ENCODE measurements at places on chromosomes 16 and 17.

DNA sequence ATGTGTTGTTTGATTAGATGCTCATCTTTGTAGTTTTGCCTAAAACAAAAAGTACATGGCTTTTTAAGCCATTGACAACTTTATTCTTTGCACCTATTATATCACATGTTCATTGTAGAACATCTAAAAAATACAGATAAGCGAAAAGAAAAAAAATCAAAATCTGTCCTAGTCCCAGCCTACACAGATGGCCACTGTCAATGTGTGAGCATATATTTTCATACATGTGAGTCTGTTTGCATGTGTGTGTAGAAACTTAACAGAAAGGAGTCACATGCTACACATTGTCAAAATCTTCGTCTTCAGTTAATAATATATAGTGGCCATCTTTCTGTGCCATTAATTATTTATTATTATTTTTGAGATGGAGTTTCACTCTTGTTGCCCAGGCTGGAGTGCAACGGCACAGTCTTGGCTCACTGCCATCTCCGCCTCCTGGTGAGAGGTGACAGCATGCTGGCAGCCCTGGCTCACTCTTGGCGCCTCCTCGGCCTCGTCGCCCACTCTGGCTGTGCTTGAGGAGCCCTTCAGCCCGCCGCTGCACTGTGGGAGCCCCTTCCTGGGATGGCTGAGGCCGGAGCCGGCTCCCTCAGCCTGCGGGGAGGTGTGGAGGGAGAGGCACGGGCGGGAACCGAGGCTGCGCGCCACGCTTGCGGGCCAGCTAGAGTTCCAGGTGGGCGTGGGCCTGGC lies 68.5 kb upstream of the AMZ2 start:
- no peaks in the 10 kb centered on the region for H3K27me3 ChIP-seq
- DNase-seq, result no peak
- H3K4me1 ChIP-seq, result peaks cover 11% of the 10 kb centered on the region

DNA sequence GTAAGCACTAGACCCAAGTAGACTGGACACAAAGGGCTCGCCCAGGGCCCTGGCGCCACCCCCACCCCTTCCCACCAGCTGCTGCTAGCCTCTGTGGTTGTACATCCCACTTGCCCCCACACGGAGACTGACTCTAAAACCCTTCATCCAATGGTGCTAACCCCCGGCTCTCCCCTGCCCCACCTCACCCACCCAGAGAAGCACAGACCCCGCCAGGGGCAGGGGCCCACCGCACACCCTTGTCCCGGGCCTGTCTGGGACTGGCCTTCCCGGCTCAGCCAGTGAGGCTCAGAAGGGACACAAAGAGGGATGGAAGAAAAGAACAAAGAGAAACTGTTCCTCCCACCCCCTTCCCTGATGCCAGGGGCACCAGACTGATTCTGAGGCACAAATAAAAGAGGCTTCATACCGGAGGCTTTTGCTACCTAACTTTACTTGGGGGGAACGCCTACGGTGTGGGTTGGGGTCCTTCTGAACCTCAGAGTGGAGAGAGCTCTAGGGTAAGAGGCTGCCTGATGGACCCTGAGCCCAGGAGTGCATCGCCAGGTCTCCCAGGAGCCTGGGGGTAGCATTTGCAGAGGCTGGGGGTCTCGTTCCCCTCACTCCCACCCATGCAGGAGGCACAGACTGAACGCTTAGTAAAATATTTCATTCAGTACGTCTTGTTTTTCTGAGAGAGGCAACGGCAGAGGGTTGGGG lies 8.2 kb downstream of the CORO6 start:
- no peak overlapping the region for H3K27ac ChIP-seq
- H3K4me1 ChIP-seq, result peaks cover 30% of the 10 kb centered on the region
- H3K27me3 ChIP-seq, result peaks cover 62% of the 10 kb centered on the region
- no peak for DNase-seq

GRCh38 chr17:74199306-74200092 lies 4.0 kb upstream of the RPL38 start:
- H3K4me1 ChIP-seq, result peaks cover 17% of the 10 kb centered on the region
- peaks cover 7% of the 10 kb centered on the region for H3K36me3 ChIP-seq
- H3K27me3 ChIP-seq, result peaks cover 24% of the 10 kb centered on the region
- no peak overlapping the region for H3K27ac ChIP-seq
- H3K4me3 ChIP-seq, result peak overlapping the region; percentile 57

DNA sequence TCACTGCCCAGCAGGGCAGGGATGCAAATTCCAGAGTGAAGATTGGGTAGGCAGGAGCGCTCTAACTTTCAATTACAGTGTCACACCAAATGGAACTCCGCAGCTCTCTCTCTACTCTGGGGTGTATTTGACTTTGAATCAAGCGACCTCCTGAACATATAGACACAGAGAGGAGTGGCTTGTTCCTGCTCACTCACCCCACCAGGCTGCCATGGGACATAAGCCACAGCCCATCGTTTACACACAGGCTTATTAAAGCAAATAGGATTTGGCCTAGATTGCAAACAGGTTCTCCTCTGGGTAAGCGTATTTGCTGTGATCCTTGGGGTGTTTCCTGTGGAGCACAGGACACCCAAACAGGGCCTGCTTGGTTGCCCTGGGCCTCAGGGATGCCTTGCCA lies 281.6 kb upstream of the CCL2 start:
- peaks cover 22% of the 10 kb centered on the region for H3K4me1 ChIP-seq
- no peak for DNase-seq
- no peaks in the 10 kb centered on the region for H3K27me3 ChIP-seq
- no peak overlapping the region for H3K4me3 ChIP-seq

- no peak for DNase-seq
- no peaks in the 10 kb centered on the region for H3K4me1 ChIP-seq
- no peak overlapping the region for H3K27ac ChIP-seq
- H3K4me3 ChIP-seq, result no peak overlapping the region
- H3K36me3 ChIP-seq, result peaks cover 57% of the 10 kb centered on the region
- peaks cover 7% of the 10 kb centered on the region for H3K27me3 ChIP-seq
Observed at GRCh38 chr16:7026639-7027038, 306.0 kb upstream of the RBFOX1 start.

DNA sequence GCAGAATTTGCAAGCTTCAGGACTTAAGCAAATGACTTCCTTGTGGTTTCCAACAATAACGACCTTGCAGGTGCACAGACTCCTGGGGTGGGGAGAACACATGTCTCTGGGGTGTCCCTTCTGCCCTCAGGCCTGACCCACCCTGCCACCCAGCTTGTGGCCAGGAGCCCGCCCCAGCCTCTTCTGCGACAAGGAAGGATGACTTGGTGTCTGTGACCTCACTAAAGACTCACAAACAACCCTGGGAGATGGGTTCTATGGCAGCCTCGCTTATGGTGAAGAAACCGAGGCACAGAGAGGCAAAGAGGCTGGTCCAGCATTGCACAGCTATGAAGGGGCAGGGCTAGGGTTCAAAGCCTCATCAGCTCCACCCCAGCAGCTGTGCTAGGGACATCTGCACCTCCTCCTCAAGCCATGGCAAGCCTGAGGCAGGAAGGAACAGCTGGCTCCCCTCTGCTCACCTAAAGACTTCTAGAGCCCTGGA lies 2.6 kb downstream of the ATP2A3 start:
- no peaks in the 10 kb centered on the region for H3K36me3 ChIP-seq
- H3K4me1 ChIP-seq, result peaks cover 60% of the 10 kb centered on the region
- H3K27me3 ChIP-seq, result peaks cover 12% of the 10 kb centered on the region
- no peak overlapping the region for H3K4me3 ChIP-seq
- no peak overlapping the region for H3K27ac ChIP-seq

- no peak overlapping the region for H3K4me3 ChIP-seq
- H3K27ac ChIP-seq, result no peak overlapping the region
- DNase-seq, result no peak
- no peaks in the 10 kb centered on the region for H3K27me3 ChIP-seq
Observed at GRCh38 chr16:77467821-77468335, 33.0 kb upstream of the ADAMTS18 start.

DNA sequence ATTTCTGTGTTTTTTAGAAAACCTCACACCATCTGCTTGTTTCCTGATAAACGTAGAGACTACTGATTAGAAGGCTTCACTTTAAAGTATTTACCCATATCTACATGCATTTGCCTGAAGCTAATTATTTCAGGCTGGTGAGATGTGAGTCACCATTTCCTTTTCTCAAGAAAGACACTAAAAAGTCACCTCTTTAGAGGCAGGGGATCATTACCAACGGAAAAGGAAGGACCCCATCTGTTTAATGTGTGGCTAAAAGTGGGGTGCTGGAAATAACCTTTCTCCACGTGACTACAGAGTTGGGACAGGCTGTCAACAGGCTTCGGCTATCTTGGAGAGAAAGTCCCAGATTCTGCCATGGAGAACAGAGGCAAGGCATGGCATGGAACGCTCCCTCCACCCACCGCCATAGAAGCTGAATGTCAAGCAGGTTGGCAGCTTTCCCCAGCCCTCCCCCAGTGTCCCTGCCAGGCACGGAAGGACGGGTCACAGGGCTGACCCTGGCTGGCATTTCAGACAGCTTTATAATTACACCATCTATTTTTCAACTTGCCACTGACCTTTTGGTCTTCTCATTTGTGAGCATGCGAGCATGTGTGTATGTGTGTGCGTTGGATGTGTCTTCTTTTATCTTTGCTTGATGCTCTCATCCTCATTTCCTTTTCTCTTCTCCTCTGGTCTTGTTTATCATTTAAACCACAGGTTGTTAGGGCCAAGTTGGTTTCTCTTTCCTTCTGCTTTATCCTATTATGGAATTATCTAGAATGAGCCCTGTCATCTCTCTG lies 157.0 kb downstream of the CPPED1 start:
- no peaks in the 10 kb centered on the region for H3K4me1 ChIP-seq
- no peak overlapping the region for H3K4me3 ChIP-seq
- peaks cover 2% of the 10 kb centered on the region for H3K27me3 ChIP-seq
- DNase-seq, result no peak

DNA sequence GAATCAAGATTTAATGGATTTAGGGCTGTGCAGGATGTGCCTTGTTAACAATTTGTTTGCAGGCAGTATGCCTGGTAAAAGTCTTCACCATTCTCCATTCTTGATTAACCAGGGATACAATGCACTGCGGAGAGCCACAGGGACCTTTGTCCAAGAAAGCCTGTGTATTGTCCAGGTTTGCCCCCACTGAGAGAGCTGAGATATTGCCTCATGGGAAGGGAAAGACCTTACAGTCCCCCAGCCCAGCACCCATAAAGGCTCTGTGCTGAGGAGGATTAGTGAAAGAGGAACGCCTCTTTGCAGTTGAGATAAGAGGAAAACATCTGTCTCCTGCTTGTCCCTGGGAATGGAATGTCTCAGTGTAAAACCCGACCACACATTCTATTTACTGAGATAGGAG lies 2169.6 kb downstream of the TP53TG3F start:
- H3K4me3 ChIP-seq, result no peak overlapping the region
- H3K4me1 ChIP-seq, result no peaks in the 10 kb centered on the region
- H3K27me3 ChIP-seq, result peaks cover 7% of the 10 kb centered on the region
- H3K36me3 ChIP-seq, result peaks cover 66% of the 10 kb centered on the region
- DNase-seq, result no peak

DNA sequence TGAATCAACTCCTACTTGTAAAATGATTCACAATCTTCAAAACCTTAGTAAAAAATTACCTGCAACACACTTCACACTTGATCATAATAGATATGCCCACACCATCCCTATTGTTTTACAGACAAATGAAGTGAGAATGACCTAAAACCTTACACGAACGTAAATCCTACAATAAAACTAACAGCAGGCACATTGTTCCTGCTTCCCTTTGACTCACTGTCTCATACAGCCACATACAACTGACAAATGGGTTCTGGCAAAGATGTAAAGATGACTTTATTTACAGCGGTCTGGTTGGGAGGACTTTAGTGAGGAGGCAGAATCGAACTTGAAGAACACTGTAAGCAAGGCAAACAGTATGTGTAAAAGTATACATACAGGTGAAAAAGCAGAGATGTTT lies 188.7 kb downstream of the MYO1D start:
- peaks cover 11% of the 10 kb centered on the region for H3K36me3 ChIP-seq
- peaks cover 13% of the 10 kb centered on the region for H3K4me1 ChIP-seq
- DNase-seq, result no peak
- H3K27me3 ChIP-seq, result no peaks in the 10 kb centered on the region
- H3K27ac ChIP-seq, result no peak overlapping the region

GRCh38 chr17:7348478-7349242 lies 3.3 kb upstream of the KCTD11 start:
- no peak overlapping the region for H3K27ac ChIP-seq
- DNase-seq, result no peak
- no peaks in the 10 kb centered on the region for H3K36me3 ChIP-seq
- H3K27me3 ChIP-seq, result peaks cover 6% of the 10 kb centered on the region

GRCh38 chr16:52308051-52308450 lies 238.9 kb downstream of the TOX3 start:
- no peaks in the 10 kb centered on the region for H3K27me3 ChIP-seq
- H3K4me3 ChIP-seq, result no peak overlapping the region
- no peak for DNase-seq
- no peak overlapping the region for H3K27ac ChIP-seq

DNA sequence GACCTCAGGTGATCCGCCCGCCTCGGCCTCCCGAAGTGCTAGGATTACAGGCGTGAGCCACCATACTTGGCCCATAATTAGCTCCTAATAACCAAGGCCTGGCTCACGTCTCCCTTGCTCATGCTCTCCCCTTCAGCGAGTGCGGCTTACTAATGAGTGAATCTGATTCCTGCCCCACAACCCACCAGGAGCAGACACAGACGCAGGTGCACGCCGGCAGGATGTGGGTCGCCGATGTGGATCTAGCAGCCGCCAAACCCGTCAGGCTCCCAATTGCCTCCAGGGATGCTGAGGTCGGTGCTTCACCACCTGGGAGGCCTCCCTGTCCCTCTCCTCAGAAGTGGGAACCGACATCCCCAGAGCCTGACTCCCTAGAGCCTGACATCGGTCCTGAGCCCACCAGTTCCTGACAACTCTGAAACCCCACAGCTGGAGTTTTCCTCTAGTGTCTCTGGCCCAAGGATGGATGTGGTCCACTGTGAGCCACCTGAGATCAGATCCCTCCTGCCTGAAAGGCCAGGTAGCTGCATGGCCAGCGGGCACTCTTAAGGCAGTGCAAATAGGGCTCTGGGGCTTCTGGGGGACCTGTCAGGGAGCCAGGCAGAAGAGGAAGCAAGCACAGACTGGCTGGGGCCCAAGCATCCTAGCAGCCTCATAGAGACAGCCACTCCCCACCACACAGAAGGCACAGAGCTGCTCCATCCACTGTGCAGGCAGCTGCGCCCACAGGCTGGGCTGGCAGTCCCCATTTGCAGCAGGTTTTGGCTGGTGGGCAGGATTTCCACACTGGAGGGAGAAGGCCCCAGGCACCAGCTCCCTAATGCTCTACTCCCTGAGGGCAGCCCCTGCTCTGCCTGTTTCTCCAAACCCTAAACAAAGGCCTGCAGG lies 10.8 kb downstream of the EXOC7 start:
- DNase-seq, result no peak
- no peak overlapping the region for H3K27ac ChIP-seq
- no peak overlapping the region for H3K4me3 ChIP-seq
- no peaks in the 10 kb centered on the region for H3K4me1 ChIP-seq
- H3K36me3 ChIP-seq, result peaks cover 51% of the 10 kb centered on the region
- no peaks in the 10 kb centered on the region for H3K27me3 ChIP-seq

DNA sequence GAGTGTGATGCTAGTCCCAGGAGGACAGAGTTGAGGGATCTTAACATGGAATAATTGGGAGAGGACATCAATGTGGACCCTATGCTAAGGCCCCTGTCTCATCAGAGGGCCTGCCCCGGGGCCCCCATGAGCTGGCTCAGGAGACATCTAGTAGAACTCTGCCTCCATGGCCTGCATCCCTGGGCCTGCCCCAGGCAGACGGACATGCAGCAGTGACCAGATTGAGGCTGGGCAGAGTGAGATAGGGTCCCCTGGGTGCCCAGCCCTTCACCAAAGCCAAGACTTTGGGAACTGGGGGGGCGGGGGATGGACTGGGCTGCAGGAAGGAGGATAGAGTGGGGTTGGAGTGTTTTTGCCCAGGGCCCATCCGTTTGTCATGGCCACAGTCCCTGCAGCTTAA lies 115.2 kb downstream of the CCDC182 start:
- no peak overlapping the region for H3K27ac ChIP-seq
- H3K4me3 ChIP-seq, result no peak overlapping the region
- no peak for DNase-seq
- H3K27me3 ChIP-seq, result no peaks in the 10 kb centered on the region

All from WTC11 (cell line).